ENCODE measurements at places on chromosomes 16 and 17. TPM values are rescaled to one million over a fixed set of nuclear protein-coding genes. Genes with fewer than 3 reads are reported as not detected.

GRCh38 chr16:70468776-70469525 lies 14.6 kb downstream of the FCSK start:
- DNase-seq = no peak

DNA sequence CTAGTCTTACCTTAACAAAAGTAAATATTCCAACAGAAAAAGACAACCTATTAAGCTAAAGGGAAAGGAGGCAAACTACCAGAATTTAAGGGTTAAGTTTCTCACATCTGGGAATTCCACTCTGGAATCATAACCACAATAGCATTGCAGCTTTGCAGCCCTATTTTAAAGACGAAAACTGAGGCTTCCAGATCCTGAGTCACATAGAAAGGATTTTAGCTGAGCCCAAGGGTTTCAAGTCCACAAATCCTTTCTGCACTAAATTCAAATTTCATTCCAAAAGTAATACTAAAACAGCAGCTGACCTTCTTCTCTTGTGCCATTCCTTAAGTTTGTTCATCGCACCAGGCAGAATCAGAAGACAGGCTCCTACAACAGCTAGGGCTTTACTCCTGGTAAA lies 17.8 kb downstream of the XYLT1 start:
- no peak for DNase-seq

DNA sequence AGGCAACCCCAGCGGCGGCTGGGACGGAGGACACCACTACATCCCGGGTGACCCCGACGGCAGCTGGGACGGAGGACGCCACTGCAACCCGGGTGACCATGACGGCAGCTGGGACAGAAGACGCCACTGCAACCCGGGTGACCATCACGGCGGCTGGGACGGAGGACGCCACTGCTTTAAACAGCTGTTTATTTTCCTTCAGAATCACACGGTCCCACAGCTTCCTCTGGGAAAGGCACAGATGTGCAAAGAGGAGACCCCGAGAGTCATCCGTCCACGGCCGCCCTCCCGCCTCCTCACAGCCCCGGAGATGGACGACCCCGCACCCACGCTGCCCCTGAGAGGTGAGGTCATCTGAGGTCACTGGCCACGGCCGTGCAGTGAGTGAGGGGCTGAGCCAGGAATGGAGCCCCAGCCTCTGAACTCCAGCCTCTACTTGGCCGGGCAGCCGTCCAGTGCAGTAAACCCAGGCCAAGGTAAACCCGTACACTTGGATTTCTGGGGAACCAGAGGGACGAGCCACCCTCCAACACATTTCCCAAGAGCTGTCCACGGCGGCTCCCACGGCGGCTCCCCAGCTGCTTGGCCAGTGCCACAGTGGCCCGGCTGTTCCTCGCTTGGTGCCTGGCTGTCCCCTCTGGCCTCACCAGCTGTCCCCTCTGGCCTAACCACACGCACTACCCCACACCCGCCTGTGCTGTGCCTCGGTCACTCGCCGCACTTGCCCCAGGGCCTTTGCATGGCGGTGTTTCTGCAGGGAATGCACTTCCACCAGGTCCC lies 43.2 kb upstream of the PABPN1L start:
- DNase-seq = no peak

DNA sequence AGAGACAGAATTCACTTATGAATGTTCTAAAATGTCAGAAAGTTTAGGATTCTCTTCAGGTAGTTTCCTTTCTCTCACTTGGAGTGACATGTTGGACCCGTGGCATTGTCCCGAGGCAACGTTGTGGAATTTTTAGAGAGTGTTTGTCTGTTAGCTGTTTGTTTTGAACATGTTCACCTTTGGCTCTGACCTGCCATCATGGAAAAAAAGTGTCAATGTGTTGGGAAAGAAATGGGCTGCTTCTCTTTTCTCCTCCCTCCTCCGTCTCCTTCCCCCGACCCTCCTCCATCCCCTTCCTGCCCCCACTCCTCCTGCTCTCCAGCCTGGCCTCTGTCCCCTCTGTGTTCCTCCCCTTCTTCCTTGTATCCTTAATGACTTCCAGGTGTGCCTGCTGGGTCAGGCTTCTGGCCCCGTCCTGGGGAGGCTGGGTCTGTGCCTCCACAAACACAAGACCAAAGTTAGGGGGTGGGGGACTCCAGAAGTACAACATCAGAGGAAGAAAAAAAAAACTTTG lies 463.1 kb downstream of the MAF start:
- no peak for DNase-seq

DNA sequence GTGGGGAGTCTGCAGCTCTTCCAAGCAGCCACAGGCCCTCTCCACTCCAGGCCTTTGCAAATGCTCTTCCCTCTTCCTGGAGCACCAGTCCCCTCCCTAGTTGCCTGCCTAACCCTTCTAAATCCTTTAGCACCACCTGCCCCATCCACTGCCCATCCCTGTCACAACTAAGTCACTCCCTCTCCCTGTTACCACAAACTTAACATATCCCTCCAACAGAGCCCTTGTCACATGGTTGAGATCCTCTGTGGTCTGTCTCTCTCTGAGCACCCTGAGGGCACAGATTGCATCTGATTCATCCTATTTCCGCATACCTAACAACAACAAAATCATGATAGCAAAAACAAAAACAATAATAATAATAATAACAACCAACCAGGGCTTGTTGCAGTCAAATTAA lies 11.0 kb upstream of the BEAN1 start:
- DNase-seq = no peak

The MAPT gene
- polyA plus RNA-seq = 7.1 TPM

- DNase-seq = no peak
These were observed 23.7 kb upstream of the RCVRN start for GRCh38 chr17:9928601-9929333.

The TCF25 gene
- polyA plus RNA-seq = 160 TPM

- DNase-seq = no peak
These were observed 3.4 kb upstream of the ABCC11 start for GRCh38 chr16:48250520-48251278.

DNA sequence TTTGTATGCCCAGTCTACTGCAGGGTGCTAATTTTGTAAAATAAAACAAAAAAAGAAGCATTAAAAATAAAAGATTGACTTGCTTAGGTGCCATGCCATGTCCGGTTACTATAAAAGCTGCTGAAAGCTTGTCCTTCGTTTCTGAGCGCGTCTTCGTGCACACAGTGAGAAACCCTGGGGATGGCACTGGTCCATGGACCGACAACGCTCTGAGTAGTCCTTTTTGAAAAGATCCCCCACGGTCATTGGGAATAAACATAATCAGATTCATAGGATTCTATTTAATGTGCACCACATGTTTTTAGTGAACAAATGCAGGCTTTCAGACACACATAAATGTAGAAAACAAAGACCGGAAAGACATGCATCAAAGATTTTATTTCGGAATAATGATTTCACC lies 146.3 kb downstream of the XYLT1 start:
- no peak for DNase-seq

DNA sequence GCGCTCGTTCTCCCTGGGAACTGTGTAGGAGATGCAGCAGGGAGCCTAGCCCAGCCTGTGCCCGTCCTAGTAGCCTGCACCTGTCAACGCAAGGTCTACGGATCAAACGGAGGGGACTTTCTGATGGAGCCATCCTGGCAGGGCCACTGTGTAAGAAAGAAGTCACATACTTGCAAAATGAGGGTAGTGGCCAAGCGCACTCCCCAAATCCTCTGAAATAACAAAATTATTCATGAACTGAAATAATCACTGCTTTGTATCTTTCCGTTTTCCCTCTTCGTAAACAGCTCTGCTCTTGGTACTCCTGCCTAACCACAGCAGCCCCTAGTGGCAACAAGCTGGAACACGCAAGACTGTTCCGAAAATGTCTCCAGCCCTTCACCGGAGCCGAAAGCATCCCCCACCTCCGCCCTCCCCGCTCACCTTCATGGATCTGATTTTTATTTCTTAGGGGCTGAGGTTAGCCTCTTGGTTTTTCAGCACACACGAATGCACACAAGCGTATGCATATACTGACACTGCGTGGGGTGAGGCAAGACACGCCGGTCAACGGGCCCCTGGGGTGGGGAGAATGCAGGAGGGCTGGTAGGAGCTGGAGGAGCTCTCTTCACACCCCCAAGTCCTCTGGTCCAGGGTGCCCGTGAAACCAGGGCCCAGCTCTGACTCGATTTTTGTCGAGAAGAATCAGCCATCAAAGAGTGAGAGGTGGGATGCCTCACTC lies 100.8 kb downstream of the ABCC12 start:
- DNase-seq = peak; percentile 33

GRCh38 chr17:79997011-79997660 lies 38.5 kb downstream of the TBC1D16 start:
- DNase-seq = no peak

- no peak for DNase-seq
These were observed 202.6 kb downstream of the PARN start for GRCh38 chr16:14427371-14427948.

- no peak for DNase-seq
These were observed 22.6 kb upstream of the PMP22 start for GRCh38 chr17:15287538-15288267.

DNA sequence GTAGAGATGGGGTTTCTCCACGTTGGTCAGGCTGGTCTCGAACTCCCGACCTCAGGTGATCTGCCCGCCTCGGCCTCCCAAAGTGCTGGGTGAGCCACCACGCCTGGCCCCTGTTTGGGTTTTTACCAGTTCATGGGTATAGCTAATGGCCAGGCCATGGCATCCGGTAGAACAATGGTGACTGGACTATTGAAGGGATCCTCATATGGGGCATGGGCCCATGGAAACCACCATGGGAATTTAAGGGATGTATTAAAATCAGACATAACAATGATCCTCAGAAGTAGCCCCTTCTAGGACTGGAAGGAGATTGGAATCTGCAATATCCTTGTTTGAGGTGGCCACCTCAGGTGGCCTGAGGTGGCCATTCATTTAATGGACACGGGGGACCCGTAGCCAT lies 17.5 kb upstream of the GUCY2D start:
- DNase-seq = no peak

- DNase-seq = no peak
These were observed 22.6 kb upstream of the AXIN2 start for GRCh38 chr17:65583921-65584603.

GRCh38 chr17:82963104-82963950 lies 116.1 kb upstream of the METRNL start:
- peak; percentile 75 for DNase-seq

The ICAM2 gene
- polyA plus RNA-seq = 47.3 TPM

GRCh38 chr17:80949451-80950421 lies 41.9 kb upstream of the CHMP6 start:
- DNase-seq = no peak

DNA sequence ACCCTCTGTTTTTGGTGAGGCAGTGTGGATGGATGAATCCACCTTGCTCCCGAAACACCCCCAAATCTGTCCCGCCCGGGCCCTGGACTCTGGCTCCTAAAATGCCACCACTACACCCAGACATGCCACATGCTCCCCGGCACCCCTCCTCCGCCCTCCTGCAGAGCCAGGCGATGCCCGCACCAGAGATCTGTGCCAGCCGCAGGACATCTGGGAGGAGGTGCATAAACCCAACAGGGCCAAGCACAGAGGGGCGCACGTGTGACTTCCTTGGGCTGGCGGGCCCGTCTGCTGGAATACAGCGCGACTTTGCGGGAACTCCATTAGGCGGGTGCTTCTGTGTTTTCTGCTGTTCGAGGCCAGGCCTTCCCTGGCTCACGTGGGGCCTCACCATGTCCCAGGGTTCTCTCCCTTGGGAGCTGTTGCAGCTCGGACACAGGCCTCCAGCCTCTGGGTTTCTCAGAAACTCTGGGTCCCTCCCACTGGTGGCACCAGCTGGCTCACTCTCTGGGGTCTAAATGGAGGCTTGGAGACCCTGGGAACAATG lies 14.1 kb upstream of the ACSF3 start:
- no peak for DNase-seq

The SLFN11 gene
- 18.7 TPM for polyA plus RNA-seq

GRCh38 chr17:56690441-56691291 lies 97.2 kb downstream of the NOG start:
- DNase-seq = no peak

GRCh38 chr17:50101346-50102163 lies 6.4 kb downstream of the PDK2 start:
- no peak for DNase-seq

DNA sequence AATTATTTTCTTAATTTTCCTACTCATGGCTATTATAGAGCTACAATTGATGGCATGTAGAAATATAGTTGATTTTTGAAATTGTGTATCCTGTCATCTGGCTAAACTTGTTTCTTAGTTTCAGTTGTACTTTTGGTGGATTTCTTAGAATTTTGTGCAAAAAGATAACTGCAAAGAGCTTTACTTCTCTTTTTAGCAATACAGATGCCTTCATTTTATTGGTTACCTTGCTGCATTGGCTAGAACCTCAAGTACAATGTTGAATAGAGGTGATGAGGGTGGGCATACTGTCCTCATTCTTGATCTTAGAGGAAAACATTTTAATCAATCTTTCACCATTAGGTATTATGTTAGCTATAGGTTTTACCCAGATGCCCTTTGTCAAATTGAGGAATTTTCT lies 67.9 kb downstream of the METRNL start:
- no peak for DNase-seq

GRCh38 chr17:71765437-71765836 lies 355.4 kb upstream of the SOX9 start:
- no peak for DNase-seq

The USH1G gene
- polyA plus RNA-seq = 0.14 TPM

DNA sequence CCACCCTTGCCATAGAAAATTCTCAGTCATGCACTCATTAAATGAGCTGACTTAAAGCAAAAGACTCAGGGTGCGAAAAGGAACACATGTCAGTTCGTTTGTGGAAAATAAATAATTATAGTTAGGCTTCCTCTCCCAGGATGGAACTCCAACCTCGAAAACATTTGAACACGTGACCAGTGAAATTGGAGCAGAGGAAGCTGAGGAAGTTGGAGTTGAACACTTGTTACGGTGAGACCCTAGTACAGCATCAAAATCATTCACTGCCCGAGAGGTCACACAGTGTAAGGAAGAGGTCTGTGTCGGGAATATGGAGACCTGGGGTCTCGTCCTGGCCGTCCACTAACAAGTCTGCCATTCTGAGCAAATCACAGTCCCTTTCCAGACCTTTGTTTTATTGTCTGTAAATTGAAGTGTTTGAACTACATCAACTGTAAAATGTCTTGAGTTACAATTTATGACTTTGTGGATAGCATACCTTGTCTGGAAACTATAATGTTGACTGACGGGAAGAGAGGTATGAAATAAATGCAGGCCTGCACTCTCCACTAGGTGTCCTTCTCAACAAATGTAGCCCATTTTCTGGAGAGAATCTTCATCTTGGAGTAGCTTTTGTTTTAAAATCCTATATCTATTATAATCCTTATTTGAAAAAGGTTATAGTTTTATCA lies 7.7 kb downstream of the PSMD7 start:
- DNase-seq = no peak

The CNTROB gene
- polyA plus RNA-seq = 74.7 TPM
